ENCODE measurements at places on chromosomes 5 and 9.

DNA sequence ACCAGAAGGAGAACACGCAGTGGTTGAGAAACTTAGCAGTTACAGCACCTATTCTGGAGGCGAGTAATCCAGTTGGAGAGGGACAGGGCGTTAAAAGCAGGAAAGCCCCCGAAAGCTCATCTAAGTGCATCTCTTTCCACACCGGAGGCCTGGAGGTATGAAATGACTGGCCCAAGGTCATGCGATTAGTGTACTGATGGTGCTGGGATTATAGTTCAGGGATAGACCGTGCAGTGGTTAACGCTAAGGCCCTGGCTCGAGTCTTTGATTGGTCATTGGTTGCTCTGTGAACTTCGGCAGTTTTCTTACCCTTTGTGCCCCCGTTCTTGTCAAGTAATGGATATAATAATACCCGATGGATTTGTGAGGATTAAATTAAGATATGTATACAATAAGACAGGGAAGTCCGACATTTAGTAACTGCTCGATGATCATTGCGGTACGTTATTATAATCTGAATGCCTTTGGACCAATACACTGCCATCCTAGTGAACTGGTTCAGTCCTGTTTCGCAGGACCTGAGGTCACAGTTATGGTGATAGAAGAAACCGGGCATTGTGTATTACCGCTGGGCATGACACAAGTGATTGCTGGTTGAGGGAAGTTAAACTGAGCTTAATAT lies 960 bp downstream of the CANX start:
- no peak for DNase-seq

- DNase-seq, result no peak
Measured at GRCh38 chr5:119274030-119274766, 81.6 kb upstream of the TNFAIP8 start.

DNA sequence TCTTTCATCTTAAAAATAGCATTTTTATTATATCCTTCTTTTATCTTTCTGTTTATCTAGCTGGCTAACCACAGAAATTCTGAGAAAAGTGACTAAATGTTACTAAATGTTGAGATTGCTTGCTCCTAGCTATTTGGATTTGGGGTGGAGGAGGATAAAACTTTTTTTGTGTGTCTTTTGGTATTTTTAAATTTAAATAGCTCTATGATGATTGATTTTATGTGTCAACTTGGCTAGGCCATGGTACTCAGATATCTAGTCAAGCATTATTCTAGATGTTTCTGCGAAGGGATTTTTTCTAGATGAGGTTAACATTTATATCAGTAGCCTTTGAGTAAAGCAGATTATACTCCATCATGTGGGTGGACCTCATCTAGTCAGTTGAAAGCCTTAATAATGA lies 75.0 kb downstream of the GCNT1 start:
- no peak for DNase-seq

DNA sequence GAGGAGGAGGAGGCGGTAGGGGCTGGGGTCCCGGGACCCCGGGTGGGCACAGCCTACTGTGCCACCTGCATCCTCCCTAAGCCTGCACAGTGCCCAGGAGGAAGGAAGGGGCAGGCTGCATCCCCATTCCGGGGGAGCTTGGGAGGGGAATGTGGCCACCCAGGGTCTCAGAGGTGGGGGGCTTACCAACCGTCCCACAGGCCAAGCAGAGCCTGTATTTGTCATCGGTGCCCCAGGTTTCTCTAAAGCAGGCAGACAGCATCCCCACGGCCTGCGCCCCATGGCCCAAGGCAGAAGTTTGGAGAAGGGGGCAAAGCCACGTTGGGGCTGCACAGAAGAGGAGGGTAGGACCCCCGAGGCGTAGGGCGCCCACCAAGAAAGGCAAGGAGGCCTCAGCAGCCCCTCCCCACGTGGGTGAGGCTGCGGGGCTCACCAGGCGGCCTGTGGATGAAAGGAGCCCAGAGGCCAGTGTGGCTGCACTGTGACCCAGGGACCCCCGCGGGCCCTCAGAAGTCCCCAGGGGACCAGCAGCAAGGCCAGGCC lies 507 bp upstream of the GPSM1 start:
- no peak for DNase-seq

DNA sequence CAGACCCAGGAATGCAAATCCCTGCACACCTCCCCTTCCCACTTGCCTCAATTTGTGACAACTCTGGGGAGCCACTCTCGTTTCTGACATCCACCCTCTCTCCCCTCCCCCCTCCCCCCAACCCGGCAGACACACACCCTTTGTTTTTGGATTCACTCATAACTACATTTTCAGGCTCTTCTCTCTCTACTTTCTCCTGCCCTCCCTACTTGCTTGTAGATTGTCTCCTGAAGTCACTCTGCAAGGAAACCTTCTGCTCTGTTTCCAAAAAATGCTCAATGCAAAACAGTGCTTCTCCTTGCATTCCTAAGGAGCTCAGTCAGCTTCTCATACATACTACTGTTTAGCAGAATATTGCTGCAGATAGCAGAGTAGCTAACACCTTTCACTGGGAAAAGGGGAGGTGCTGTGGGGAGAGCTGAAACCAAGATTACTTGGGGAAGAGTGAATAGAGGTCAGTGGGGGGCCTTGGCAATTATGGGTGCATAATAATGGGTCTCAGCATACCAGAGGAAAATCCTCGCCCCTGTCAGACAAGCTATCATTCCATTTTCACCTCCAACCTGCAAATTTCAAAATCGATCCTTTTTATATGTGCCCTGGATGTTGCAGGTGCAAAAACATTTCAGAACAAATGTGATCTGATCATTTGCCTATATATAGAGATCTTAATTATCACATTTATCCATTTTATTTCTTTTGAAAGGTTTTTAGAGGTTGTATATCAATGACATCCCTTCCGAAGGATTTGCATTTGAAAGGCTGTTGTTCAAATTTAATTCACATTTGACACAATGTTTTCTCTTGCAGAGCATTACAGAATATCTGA lies 1860.7 kb upstream of the WWC1 start:
- no peak for DNase-seq

GRCh38 chr9:105632807-105633206 lies 29.4 kb upstream of the TAL2 start:
- no peak for DNase-seq

All from anterior cingulate cortex (tissue), 58 donors.